ENCODE measurements at places on chromosomes 2 and 18.

DNA sequence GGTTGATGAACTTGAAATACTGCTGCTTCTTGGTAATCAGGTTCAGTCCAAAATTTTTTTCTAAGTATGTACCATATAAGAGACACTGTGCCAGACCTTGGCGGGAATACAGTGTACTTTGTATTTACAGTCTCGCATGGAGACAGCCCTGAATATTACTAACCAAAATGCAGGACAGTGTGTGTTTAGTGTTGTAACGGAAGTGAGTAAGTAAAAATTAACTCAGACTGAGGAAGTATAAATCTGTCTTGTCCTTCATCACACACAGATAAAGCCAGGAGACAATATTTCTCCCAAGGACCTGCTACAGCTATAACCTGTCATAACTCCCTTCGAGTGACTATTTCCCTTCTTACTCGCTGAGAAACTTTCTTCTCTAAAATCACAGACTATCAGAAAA lies 76.9 kb downstream of the ACTR3 start:
- DNase-seq: no peak

- DNase-seq: no peak
Observed at GRCh38 chr2:98637401-98638147, 29.2 kb downstream of the UNC50 start.

- DNase-seq: no peak
Observed at GRCh38 chr2:70639841-70640436, 86.3 kb upstream of the TGFA start.

GRCh38 chr18:44273298-44273697 lies 407.4 kb upstream of the SETBP1 start:
- DNase-seq: no peak

DNA sequence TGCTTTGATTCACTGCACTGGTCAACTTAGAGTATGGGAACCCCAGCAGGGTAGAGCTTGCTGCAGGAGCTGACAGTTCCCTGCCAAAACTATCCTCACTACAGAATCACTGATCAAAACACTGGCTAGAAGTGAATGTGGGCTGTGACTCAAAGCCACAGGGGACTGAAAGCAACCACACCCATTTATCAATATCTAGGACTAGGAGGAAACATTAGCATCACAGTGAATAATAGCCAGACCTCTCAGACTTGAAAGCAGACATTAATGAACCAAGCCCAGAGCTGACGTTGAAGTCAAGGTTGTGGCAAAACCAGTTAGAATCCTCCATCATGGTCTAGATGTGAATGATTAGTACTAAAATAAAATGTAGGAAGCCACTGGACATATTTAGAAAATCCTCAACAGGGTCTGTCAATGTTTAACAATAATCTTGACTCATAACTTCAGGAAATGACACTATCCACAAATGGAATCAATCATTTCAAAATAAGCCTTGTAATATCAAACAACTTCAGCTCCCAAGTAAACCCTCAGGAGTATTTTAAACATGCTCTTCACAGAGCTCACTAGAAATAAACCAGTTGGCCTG lies 131.4 kb downstream of the CDH20 start:
- no peak for DNase-seq

DNA sequence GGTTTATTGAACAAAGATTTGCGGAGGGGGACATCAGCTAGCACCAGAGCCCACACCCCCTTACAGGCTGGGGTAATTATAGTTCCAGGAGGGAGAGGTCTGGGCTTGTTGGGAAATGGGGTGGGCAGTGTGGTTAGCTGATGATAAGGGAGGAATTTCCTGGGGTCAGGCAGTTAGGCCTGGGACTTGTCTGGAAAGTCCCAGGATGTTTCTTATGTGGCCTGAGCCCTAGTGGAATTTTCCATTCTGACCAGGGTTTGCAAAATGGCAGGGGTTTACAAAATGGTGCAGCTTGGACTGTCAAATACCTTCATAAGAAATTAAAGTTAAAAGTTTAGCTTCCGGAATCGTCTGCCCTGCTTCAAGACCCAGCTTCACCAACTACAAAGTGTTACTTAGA lies 199.1 kb downstream of the FBXO15 start:
- DNase-seq: no peak

GRCh38 chr2:201880579-201880978 lies 74.2 kb downstream of the CDK15 start:
- no peak for DNase-seq
